8988T (cell line): ENCODE measurements at places on chromosomes 16 and 17.

DNA sequence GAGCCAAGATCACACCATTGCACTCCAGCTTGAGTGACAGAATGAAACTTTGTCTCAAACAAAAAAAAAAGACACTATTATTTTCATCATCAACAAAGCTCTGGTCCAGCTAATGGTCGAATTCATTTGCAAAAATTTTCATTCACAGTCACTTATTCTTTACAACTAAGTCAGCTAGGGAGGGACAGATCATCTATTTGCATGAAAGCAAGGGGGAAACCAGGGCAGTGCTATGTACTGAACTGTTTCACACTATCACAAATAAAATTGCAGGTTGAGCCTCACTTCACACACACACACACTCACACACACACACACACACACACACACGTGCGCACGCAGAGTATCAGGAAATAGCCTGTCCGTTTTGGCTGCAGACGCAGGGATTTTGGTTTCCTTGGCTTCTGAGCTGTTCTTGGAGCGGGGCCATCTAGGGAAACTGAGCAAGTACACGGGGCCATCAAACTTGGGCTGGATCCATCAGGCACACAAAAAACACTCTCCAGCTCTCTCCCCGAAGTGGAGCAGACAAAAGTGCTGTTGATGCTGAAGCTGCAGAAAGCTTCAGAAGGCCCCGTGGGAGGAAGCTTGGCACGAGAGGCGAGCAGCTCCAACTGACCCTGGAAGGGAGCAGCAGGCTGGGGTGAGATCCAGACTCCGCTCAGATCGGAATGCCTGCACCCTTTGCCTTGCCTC is 44.3 kb upstream of the HELZ start:
- DNase-seq, result no peak

- no peak for DNase-seq
Observed at GRCh38 chr16:55204069-55204468, 119.9 kb upstream of the IRX6 start.

DNA sequence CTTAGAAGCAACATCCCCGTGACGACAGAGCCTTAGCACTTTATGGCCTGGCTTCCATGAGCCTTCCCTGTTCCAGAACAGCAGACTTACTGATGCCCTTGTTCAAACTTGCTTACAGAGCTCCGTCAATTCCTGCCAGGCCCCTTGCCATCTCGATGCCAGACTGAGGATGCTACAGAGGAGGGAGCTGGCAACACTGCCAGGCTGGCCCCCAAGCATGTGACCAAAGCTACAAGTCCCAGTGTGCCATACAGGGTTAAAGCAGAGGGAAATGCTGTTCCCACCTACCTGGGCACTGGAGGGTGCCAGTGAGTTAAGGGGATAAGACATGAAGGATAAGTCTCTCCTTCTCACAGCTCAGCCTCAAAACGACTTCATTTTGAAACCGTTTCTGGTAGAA is 33.5 kb upstream of the SREBF1 start:
- DNase-seq, result no peak

- no peak for DNase-seq
Observed at GRCh38 chr17:77476931-77477805, 336.4 kb downstream of the SEC14L1 start.

GRCh38 chr17:12509801-12510200 is 155.9 kb upstream of the MYOCD start:
- no peak for DNase-seq

GRCh38 chr16:87416826-87417527 is 24.8 kb downstream of the MAP1LC3B start:
- no peak for DNase-seq

- DNase-seq, result no peak
Observed at GRCh38 chr17:50052241-50052796, 3.6 kb upstream of the ITGA3 start.
